ENCODE measurements at places on chromosomes 6 and 20.
A peak's percentile ranks its signal among the peaks of the same experiment; 100 is the strongest.

DNA sequence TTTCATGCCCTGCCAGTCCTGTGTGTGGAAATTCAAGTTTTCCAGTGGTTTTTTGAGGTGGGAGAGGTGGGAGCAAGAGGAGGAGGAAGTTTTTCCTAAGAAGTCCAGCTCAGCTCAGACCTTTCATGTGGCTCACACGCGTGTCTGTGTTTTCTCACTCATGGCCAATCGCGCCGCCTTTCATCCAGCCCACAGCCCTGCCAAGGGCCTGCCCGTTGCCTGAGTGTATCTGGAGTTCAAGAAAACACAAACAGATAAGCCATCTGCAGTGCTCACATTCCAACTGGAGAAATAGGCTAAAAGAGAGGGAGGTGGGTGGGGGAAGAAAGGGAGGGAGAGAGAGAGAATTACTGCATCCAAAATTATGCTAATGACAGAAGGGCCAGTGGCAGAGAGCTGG is 12.6 kb upstream of the MPC1 start:
- no peak for DNase-seq

DNA sequence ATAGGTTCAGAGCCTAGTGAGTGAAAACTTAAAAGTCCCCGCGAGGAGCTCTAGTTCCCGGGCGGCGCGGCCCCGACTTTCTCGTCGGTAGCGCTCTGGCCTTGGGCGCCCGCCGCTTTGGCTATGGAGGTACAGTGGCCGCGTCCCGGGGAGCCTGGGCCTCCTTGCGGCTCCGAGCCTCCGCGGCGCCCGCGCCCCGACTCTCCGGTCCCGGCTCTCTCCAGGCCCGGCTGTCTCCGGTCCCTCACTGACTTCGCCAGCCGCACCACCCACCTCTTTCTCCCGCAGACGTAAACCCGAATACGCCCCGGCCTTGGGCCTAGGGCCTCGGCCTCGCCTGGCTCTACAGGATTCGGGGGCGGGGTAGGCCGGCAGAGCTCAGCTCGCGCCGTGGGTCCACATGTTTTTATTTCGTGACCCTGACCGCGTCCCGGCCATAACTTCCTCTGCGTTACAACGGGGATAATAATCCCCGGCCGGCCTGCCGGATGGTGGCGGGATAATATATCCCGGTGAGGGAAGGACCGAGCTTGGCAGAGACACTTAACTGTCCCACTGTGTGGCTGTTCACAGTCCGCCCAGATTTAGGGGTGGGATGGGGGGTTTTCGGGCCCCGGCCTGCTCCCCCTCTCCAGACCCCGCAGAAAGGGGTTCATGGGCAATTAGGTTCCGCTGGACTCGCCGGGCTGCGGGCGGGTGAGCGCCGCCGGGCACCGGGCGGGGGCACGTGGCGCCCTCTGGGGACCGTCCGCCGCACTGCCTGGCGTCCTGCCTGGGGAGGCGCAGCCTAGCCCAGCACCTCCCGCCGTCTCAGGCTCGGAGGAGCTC is 10.0 kb upstream of the TBX18 start:
- peak; percentile 56 for DNase-seq

- DNase-seq: peak; percentile 38
These were observed 43.1 kb downstream of the SLX4IP start for GRCh38 chr20:10478205-10478604.

GRCh38 chr20:23126281-23127061 is 40.3 kb upstream of the CD93 start:
- DNase-seq: no peak

GRCh38 chr6:119310486-119311036 is 39.0 kb downstream of the MAN1A1 start:
- DNase-seq: no peak

GRCh38 chr6:155219299-155219698 is 44.5 kb upstream of the CLDN20 start:
- DNase-seq: no peak

- no peak for DNase-seq
These were observed 120.5 kb downstream of the HIVEP1 start for GRCh38 chr6:12132351-12133222.

DNA sequence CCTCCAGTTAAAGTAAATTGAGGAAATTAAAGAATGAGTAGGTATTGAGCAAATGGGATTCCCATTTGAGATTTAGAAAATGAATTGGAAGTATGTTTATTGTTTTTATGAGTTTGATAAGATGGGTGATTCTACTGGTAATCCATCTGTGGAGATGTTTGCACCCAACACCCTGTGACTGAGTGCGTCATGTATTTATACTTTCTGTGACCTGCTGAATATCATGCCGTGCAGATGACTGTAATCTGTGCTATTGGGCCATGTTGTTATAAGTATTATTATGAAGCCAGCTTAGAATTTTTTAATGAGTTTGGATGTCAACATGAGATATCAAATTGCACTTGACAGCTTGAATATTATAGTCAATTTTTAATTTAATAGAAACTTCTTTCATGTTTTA is 17.7 kb downstream of the FAM83B start:
- DNase-seq: no peak

Data from GM13976 (cell line).